Mesenteric fat pad (tissue), 1 donor: ENCODE measurements at places on chromosomes 5 and 9.

DNA sequence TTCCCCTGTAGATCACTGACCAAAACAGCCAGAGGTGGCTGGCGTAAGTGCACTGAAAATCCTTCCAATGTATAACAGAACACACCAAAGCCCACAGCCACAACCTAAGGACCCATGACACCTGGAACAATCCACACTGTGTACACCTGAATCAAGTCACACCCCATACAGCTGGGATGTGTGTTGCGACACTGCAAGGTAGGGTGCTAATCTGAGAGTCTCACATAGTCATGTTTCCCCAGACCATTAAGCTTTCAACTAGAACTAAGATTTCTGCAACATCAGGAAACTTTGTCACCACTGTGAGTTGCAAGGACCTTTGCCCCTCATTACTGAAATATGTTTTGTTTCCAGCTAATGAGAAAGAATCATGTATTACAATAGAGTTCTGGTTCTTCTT, 59.4 kb downstream of the MED27 start:
- no peak for DNase-seq

DNA sequence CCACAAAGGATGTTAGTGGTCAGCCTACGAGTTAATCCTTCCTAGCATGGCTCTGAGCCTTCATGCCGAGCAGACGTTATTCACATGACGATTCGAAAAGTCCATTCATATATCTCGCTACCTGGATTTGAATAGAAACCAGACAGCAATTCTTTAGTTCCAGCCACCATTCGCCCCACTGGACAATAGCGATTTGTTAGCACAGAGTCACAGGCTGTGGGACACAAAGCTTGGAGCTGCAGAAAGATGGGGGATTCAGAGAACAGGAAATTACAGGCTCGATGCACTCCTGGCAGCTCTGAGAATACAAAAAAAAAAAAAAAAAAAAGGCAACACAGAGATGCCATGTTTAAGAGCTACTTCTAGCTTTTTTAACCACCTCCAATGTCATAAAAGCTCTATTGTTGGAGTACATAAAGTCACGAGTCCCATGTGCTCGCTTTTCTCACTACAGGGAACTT, 110.7 kb downstream of the NR6A1 start:
- DNase-seq, result no peak

DNA sequence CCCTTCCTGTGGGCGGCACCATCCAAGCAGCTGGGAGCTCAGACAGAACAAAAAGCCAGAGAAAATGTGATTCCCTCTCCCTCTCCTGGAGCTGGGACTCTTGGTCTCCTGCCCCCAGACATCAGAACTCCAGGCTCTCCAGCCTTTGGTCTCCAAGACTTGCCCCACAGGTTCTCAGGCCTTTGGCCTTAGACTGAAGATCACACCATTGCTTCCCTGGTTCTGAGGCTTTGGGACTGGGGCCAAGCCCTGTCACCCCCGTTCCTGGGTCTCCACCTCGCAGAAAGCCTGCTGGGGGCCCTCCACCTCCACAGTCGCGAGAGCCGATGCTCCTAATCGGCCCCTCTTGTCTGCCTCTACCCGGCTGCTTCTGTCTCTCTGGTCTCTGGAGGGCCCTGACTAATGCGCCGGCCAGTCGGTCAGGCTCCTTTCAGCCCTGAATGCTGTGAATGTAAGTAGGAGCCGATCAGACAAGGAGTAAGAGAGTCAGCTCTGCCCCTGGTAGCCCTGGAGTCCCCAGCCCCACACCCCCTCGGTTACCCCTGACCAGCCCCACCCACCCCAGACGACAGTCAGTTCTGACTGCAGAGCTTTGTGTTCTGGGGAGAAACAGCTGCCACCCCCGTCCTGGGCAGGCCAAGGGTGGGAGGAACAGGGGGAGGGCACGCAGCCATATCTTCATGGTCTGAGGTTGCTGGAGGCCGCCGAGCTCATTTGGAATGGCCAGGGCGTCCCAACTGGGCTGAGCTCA, 57.5 kb downstream of the VAV2 start:
- DNase-seq, result no peak

DNA sequence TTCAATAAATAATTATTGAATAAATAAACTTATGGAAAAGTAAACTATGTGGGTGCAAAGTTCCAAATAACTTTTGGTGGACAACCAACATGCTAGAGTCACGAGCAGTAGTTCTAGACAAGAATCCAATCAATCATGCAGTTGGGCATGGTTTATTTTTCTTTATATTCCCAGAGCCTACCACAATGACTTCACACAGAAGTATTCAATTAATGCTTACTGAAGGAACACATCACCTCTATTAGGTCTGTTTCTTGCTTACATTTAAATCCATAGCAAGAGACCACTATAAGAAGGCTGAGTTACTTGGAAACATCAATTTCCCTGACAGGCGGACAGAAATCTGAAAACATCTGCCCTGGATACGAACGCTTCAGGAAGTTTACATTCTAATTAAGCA, 214.2 kb downstream of the TMEM232 start:
- no peak for DNase-seq

GRCh38 chr5:58018016-58018415, 441.9 kb downstream of the PLK2 start:
- DNase-seq, result no peak

DNA sequence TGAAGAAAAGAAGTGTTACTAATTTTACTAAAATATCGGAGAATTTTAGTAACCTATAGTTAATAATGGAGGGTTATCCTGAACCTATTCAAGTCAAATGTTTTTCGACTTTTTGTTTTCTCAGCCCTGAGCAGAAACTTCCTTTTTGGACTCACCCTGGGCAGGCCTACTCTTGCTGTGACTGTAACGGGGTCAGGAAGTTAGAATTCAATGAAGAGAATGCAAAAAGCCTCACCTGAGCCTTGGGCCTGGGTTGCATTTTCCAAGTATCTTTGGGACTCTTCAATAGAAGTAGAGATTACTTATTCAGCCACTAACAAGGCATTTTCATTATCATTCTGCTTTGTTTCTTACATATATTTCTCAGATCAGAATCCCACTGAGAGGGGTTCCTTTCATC, 405.3 kb downstream of the TLR4 start:
- no peak for DNase-seq

DNA sequence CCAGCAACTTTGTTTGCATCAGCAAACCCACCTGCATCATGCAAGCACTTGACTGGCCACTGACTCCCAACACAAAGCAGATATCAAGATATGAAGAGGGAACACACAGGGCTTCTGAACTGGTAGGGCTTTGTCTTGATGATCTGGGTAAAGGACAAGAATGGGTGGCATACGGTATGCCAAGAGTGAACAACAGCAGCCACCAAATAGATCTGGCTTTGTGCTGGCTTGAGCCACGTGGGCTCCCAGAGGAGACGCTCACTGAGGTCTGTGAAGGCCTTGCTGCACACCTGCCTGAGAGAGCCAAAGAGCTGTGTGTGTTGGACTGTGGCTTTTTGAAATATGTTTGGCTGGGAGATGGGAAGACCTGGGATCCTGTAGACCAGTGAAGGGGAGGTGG, 43.5 kb downstream of the FGF1 start:
- no peak for DNase-seq

GRCh38 chr9:109640580-109641371, 139.2 kb upstream of the PALM2AKAP2 start:
- no peak for DNase-seq

DNA sequence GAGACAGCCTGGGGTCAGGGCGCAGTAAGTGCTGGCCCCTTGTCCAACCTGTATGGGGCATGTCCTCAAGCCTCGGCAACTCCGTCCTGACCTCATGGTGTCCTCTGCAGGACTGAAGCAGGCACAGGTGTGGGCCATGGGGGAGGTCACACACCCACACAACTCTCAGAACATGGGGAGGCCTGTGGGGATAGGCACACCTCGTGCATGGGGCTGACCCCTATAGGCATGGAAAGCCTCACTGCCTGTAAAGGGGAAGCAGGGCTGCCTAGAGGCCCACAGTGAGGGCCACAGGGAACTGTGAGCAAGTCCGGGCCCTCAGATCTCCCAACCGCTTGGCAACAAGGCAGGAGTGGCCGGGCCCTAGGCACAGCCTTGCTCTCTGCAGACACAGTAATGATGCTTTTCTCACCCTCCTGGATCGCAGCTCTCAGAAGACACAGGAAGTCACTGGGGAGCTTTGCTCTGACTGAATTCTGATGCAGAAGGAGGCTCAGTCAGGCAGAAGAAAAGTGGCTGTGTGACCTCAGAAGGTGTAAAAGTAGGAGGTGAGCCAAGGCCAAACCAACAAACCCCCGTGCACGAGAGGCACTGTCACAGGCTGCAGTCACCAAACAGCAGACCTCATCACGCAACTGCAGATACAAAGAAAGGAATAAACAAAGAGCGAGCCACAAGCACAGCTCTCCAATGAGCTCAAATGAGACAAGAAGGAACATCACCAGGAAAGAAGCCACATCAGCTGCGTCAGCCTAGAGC, 5.4 kb downstream of the IPPK start:
- peak; percentile 14 for DNase-seq

- DNase-seq, result no peak
These were observed 14.2 kb upstream of the JAKMIP2 start for GRCh38 chr5:147796556-147797308.

- no peak for DNase-seq
These were observed 90.9 kb upstream of the GPR151 start for GRCh38 chr5:146606893-146607292.

DNA sequence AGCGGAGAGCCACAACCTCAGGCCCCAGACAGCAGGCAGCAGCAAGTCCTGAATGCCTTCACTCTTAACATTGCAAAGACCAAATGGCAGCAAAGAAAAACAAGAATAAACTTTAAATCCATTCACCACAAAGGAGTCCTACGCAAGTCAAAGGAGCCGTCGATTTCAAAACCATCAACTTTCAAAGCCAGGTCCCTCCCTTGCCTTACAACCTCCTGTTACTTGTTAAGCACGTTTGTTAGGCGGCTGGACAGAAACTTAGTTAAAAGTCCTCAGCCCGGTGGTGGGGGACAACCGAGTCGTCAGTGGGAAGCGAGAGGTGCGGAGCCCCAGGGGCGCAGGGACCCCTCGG, 938 bp downstream of the LPAR1 start:
- DNase-seq, result no peak

DNA sequence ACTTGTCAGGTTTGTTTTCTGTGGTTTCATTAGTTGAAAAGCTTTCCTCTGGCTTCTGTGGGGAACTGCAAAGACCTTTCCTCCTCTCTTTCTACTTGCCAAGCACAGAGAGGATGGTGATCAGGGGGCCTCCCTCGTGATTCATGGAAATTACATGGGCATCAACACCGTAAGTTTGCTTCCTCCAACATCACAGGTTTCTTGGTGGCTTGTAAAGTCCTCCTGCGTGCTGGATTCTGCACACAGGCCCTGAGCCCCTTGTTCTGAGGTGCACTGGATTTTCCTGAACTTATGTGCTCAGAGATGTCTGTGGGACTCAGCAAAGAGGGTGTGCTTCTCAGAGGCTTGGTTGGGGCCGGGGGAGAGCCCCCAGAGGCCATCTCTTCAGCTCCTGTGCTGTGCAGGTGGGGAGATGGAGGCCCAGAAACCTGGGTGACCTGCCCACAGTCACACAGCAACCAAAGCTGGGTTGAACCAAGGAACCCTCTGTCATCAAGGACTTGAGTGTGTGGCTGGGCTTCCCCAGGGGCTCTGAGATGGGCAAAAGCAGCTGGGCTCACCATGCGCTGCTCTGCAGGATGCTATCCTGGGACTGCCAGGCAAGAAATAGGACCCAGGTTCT, 36.5 kb downstream of the RGS3 start:
- no peak for DNase-seq

DNA sequence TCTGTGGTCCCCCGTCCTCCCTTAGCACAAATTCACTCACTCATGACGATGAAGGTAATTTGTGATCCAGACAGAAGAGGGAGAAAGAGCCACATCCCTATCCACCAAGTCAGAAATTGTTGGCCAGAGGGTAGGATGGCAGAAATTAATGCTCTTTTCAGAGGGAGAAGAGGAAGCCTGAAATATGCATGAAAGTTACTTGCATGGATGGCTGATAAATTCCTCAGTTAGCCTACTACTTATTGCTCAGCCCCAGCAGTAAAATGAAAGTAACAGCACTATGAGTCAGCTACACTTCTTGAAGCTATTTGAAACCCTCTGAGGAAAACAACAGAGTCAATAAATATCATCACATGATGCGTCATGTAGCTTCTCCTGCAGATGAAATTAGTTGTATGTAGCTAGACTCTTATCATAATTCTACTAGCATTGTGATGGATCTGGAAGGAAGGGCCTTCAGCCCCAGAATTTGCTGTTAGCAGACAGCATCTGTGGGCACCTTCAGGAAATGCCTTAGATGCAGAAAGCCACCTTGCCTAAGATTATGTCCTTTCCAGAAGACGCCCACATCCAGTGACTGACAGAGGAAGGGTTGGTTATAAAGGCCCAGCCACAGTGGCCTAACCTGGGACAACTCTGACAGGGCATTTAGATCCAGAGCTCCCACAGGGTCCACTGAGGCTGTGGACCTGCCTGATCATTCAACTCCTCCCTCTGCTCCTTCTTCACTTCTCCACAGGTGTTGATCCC, 81.2 kb upstream of the CCDC112 start:
- no peak for DNase-seq

DNA sequence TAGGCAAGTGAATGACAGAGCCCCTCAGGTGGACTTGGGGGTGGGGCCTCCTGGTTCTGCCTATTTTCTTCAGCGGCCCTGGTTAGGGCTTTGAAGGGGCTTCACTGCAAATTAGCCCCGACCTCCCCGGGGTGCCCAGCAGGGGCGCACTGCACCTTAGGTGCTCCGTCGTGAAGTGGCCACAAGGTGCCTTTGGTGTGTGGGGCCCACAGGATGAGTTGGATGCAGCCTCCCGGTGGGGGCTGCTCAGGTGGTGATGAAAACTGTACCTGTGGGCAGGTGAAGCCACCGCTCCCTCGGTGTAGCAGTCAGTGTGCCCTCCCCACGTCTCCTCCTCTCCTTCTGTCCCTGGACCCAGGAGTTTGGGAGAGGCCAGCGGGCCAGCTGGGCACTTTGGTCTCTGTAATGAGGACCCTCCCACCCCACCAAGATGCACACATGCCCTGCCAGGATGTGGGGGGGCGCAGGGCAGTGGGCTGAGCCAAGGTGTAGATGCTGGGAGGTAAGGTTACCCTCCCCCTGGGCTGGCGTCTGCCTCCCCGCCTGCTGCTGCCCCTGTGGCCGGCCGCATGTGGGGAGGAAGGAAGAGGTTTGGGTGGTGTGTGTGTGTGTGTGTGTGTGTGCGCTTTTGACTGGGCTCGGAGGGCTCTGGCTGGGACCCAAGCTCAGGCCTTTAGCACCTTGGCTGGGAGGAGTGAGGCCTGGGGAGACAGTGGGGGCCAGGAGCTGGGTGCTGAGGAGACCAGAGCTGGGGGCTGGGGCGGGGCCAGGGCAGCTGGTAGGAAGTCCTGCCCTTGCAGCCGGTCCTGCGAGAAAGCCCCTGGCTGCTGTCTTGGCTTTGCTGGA, 55.6 kb downstream of the RXRA start:
- no peak for DNase-seq

GRCh38 chr5:22780756-22781155, 72.4 kb downstream of the CDH12 start:
- no peak for DNase-seq

- no peak for DNase-seq
These were observed 69.2 kb downstream of the RCL1 start for GRCh38 chr9:4861736-4862451.

GRCh38 chr9:36837431-36838405, 196.3 kb downstream of the PAX5 start:
- DNase-seq, result no peak
